Activated naive CD4-positive, alpha-beta T cell treated with anti-CD3 and anti-CD28 coated beads, Interleukin-2, amount 10 ng/mL, durations not matched to agents 5 hours and 36 hours (primary cell): ENCODE measurements at places on chromosomes 3 and 15. TPM values are rescaled to one million over a fixed set of nuclear protein-coding genes. Genes with fewer than 3 reads are reported as not detected.

RASGRP1 gene
- 160 TPM for total RNA-seq

SLC12A8 gene
- total RNA-seq = 0.34 TPM

IRAK2 gene
- total RNA-seq = 3.0 TPM

PTPRG gene
- 0.10 TPM for total RNA-seq

ZBBX gene
- total RNA-seq = not detected

P4HTM gene
- total RNA-seq = 46.8 TPM

AGTR1 gene
- not detected for total RNA-seq

ACTC1 gene
- not detected for total RNA-seq

MEX3B gene
- 0.76 TPM for total RNA-seq

OR5K2 gene
- total RNA-seq = not detected

ARPIN gene
- not detected for total RNA-seq

LDHAL6B gene
- total RNA-seq = not detected

SLC22A14 gene
- not detected for total RNA-seq

CLDN11 gene
- not detected for total RNA-seq

PLXNA1 gene
- 7.2 TPM for total RNA-seq

HTR3E gene
- total RNA-seq = not detected

SFMBT1 gene
- total RNA-seq = 31.7 TPM

PLSCR2 gene
- not detected for total RNA-seq

DPPA2 gene
- total RNA-seq = not detected

PFN2 gene
- 1.9 TPM for total RNA-seq

ARGFX gene
- not detected for total RNA-seq

NR1I2 gene
- 0.17 TPM for total RNA-seq

PARP6 gene
- total RNA-seq = 71.2 TPM

CLRN1 gene
- total RNA-seq = not detected

MESP2 gene
- total RNA-seq = not detected

CASR gene
- total RNA-seq = not detected

CHRFAM7A gene
- total RNA-seq = not detected

FSIP1 gene
- total RNA-seq = 0.35 TPM
